Activated gamma-delta T cell treated with anti-CD3 and anti-CD28 coated beads, Interleukin-2, amount 50 U/mL, for 16 hours (primary cell): ENCODE measurements at places on chromosomes 16 and 17.

GRCh38 chr17:69506489-69506888 lies 92.0 kb downstream of the MAP2K6 start:
- DNase-seq, result no peak

GRCh38 chr16:2008009-2008526 lies 1.6 kb downstream of the ZNF598 start:
- DNase-seq, result no peak

- no peak for DNase-seq
These were observed 34.9 kb upstream of the ZC3H18 start for GRCh38 chr16:88535191-88535856.

DNA sequence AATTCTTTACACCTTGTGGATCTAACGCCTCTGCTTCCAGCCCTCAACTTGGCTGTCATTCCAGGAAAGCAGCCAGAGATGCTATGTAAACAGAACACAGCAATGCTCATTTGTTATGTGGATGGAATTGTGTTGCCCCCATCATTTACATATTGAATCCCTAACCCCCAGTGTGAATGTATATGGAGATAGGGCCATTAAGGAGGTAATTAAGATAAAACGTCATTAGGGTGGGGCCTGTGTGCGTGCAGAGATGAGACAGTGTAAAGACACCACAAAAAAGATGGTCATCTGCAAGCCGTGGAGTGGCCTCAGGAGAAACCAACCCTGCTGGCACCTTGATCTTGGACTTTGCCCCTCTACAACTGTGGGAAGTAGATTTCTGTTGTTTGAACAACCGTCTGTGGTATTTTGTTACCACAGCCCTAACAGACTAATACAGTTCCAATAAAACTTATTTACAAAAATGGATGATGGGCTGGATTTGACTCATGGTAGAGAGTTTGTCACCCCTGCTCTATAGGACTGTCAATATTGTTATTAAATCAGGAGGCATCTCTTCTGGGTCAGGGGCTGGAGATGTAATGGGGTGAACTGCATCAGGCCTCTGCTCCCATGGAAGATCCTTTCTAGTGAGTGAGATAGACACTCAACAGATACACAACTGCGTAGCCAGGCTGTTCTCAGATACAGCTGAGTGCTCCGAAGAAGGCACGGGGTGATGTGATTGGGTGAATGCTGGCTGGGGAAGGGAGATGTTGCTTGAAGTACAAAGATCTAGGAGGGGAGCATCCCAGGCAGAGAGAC lies 339.0 kb downstream of the SNX29 start:
- no peak for DNase-seq

- no peak for DNase-seq
These were observed 6.1 kb downstream of the PRR29 start for GRCh38 chr17:64004218-64004770.

DNA sequence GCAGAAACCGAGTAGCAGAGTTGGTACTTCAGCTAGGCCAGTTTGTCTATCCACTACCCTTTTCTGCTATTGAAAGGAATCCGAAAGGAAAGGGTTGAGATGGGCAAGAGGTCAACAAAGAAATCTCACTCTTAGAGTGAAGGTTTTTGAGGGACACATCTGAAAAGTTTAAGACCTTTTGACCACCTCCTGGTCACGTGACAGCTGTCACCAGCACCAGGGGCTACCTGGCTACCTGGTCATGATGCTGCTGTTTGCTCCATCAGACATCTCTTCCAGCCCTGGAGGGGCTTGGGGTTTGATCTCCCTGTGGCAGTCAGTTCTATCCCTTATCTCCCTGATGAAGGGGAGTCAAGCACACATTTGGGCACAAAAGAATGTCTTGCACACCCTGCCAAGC lies 7.6 kb downstream of the CCDC182 start:
- DNase-seq, result no peak

- no peak for DNase-seq
These were observed 49.1 kb upstream of the GPRC5B start for GRCh38 chr16:19933740-19934139.

- no peak for DNase-seq
These were observed 27.9 kb downstream of the IRX6 start for GRCh38 chr16:55351936-55352335.

DNA sequence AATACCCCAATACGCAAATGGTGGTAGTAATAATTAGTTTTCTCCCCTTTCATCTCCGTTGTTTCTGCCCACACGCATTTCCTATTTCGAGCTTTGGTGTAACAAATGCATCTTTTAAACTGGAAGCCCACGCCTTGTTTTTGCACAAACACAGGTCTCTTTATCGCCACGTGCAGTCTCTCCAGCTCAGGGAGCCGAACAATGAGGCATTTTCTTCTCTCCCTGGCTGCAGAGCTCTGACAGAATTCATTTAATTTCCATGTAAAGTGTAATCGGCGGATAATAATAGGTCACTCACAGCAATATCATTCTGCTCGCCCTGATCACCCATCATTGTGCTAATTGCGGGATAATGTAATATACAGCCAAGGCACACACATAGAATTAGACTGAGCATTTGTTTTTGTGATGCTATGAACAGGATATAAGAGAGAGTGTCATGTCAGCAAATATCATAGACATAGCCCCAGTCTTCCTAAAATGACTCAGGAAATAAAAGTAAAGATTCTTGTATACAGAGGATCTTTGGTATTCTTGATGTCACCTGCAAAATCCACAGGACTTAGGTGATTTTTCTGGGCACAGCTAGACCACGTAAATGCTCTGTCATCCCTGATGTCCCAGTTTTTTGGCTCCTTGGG lies 452.6 kb upstream of the CDH11 start:
- no peak for DNase-seq

DNA sequence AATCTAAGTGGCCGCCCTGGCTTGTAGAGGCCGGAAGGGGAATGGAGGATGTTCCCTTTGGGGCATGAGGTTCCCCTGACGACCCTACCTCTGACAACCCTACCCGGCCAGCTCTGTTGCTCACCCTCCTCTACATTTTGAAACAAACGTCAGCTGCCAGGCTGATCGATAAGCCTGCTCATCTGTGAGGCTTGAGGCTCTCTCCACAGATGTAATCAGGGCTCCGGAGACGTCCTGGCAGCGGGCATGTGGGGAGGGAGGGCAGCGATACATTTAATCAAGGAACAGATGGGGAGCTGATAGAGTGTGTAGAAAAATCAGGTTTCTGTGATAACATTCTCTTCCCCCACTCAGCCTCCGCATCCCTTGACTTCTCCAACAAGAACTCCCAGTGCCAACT lies 212.3 kb upstream of the SDK2 start:
- no peak for DNase-seq

DNA sequence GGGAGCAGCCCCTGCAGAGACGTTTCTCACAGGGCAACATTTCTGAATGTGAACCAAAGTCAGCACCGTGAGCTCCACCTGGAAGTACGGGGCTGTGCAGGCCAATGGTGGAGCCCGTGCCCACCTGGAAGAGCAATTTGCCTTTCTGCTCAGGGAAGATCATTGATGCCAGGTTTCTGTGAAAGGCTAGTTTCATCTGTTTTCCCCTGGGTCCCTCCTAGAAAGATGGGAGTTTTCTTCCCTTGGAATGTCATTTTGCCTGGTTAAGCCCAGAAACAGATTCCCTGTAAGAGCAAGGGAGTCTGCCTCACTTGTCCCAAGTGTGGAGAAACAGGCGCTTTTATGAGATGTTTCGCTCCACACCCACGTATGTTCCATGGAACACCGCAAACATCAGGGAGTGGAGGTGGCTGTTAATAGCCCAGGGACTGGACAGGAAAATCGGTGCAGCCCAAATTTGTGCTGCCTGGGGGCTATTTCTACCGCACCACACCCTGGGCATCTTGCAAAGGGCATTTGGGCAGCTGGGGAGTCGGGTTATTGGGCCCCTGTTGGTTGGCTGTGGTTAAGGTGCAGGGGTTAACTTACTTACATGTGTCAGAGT lies 2.6 kb downstream of the SLC6A4 start:
- DNase-seq, result no peak
